ENCODE measurements at places on chromosomes 4 and X.

GRCh38 chrX:46647251-46647650 lies 73.7 kb downstream of the CHST7 start:
- no peak for DNase-seq

DNA sequence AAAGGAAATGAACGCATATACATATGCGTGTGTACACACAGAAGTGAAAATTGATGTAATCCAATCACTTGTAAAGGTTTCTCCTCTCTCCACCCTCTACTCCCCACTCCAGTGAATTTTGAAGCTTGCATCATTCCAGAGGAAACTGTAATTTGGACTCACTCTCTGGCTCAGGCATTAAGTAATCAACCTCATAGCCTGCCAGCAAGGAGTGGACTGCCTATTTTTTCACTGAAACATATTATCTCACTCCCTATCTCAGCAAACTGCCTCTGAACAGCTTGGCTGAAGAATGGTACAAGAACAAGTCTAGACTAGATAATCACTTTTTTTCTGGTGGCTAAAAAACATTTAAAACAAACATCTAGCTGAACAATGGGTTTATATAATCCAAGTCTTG lies 124.2 kb downstream of the C4orf51 start:
- no peak for DNase-seq

GRCh38 chrX:155985208-155985607 lies 12.3 kb upstream of the IL9R start:
- DNase-seq: no peak

DNA sequence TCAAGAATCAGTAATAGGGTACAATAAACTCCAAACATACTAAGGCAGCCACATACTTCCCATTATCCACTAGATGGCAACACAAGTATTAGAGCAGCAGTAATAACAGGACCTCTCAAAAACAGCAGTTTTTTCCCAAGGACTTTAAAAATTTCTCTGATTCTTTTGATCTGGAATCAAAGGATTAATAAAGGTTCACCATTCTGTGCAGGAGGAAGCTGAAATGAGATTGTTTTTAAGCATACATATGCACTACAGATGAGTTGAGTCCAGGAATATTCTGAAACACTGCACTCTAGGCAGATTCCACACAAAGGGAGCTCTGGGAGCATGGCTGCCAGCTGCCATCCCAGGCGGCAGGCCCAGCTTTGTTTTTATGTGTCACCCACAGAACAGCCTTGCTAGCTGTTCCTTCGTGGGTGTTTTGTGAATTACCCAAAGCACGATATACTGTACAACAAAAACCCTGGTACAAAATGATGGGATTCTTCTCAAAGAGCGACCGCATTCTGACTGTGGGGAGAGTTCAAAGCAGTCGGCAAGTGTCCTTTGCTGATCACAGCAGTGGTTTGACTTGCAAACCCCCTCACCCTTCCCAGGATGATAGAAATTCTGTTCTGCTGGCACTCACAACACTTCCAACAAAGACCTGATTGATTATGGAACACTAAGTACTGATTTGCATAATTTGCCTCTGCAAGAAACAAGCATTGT lies 61.0 kb downstream of the STX18 start:
- no peak for DNase-seq

GRCh38 chr4:6120361-6120760 lies 80.0 kb downstream of the JAKMIP1 start:
- DNase-seq: no peak

- no peak for DNase-seq
Observed at GRCh38 chrX:37405956-37406355, 56.8 kb downstream of the PRRG1 start.

GRCh38 chrX:9770319-9770718 lies 4.7 kb upstream of the GPR143 start:
- DNase-seq: no peak

DNA sequence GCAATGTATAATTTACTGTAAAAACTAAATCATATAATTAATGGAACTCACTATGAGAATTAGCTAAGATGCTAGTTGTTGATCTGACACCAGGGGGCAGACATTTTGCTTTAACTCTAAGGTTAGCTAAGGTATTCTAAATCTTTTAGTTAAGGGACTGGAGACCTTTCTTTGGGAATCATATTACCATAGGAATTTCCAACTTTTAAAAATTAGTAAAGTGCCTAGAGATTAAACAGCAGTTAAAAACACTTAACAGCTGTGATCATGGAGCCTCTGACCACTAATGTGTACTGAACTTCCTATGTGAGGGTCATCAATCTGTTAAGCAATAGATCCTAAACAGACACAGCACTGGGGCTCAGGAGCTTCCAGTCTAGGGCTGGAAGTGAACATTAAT lies 226.6 kb downstream of the NSUN7 start:
- DNase-seq: no peak

DNA sequence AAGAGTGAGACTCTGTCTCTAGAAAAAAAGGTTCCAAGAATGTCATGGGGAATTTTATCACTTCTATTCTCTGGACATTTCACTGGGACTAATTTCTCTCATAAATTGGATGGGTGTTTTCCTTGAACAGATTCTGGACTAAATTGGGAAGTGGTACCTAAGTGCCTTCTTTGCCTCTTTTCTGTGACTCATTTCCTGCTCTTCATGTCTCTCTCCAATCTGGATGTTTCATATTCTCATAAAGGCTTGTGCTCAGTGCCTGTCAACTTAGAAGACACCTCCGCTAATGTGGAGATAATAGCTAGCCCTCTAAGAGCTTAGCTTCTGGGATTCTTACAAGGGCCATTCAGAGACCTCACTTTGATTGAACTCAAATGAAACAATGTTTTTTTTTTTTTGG lies 38.0 kb upstream of the IGFBP7 start:
- no peak for DNase-seq

All from H54 (cell line).